ENCODE measurements at places on chromosomes 13 and 19.

- no peak for DNase-seq
These were observed 223.7 kb upstream of the TSHZ3 start for GRCh38 chr19:31572976-31573298.

DNA sequence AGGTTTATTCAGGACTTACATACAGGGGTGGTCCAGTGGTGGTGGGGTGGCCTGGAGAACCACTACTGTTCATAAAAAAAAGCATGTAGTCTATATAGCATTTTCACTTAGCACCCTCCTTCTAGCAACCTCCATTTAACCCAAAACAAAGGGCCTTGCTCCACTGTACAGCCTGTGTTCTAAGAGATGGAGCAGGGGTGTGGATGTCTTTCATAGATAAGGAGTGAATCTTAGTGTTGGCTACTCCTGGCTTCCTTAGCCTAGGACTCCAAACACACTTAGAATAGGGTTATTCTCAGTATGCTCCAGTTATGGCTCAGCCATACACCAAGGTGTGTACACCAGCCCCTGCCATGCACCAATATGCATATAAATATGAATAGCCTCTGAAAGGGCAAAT, 95.2 kb downstream of the ELF1 start:
- DNase-seq = no peak

GRCh38 chr13:19169991-19170390, 11.6 kb downstream of the TUBA3C start:
- DNase-seq = no peak

- no peak for DNase-seq
These were observed 1462.4 kb downstream of the UQCRFS1 start for GRCh38 chr19:27750391-27751043.

DNA sequence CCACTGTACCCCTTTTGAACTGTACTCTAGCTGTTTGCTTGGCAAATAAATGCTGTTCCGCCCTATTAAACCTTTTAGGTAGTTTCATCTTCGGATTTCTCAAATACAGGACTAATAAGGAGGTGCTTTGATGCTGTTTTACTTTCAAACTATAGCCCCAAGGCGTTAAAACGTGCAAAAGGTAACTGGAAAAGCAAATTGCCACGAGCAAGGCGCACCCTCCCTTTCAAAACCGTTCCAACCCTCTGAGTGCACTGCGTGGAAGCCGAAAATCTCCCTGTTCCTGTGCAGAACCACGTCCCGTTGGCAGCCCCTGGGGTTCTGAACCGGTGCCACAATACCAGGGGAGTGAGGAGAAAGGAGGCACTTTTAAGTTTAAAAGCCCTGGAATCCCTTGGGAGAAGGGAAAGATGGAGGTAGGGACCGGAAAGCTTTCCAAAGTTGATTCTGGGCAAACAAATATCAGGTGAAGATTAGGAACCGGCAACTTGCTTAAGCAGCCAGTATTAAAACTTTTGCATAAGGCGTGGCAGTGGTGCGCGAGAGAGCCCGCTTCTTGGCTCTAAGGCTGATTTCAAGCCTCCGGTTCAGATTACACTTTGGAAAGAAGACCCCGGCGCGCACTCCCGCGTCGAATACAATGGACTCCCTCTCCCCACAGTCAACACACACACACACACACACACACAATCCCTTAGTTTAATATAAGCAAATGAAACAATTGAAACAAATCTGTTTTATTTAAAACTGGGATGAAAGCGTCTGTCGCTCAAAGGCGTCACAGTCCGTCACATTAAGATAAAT, 9.5 kb downstream of the POU4F1 start:
- no peak for DNase-seq

- no peak for DNase-seq
These were observed 27.5 kb upstream of the ANKRD10 start for GRCh38 chr13:110942248-110942981.

GRCh38 chr13:33863188-33863789, 45.3 kb downstream of the RFC3 start:
- no peak for DNase-seq

- no peak for DNase-seq
These were observed 7.5 kb upstream of the CTXN1 start for GRCh38 chr19:7933411-7933810.

DNA sequence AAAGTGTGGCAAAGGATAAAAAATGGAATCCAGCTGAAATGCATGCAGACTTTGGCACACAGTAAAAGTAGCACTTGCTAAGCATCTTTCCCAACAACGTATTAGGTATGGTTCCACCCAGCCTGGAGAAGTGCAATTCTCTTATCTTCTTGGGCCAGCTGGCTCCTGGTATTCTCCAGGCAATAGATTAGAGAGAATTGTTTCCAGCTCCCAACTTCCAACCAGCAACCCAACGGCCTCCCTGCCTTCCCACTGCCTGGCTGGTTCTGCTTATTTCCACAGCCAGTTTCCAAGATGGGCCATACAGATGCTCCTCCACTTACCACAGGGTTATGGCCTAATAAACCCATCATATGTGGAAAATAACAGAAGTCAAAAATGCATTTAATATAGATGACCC, 133.4 kb downstream of the OXGR1 start:
- DNase-seq = no peak

DNA sequence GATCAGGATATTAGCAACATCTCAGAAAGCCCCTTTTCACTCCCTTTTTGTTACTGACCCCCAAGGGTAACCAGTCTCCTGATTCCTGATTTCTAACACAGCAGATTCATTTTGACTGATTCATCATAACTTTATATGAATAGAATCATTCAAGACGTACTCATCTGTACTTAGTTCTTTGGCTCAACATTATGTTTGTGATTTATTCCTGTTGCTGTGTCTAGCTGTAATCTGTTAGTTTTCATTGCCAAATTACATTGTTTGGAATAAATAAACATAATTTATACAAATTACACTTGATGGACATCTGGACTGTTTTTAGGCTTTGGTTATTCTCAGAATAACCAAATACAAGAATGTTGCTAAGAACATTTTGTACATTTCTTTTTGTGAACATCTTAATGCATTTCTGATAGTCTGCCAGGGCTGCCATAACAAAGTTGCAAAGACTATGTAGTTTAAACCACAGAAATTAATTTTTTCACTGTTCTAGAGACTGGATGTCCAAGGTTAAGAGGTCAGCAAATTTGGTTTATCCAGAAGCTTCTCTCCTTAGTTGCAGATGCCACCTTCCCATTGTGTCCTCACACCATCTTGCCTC, 62.8 kb upstream of the EDNRB start:
- DNase-seq = no peak

DNA sequence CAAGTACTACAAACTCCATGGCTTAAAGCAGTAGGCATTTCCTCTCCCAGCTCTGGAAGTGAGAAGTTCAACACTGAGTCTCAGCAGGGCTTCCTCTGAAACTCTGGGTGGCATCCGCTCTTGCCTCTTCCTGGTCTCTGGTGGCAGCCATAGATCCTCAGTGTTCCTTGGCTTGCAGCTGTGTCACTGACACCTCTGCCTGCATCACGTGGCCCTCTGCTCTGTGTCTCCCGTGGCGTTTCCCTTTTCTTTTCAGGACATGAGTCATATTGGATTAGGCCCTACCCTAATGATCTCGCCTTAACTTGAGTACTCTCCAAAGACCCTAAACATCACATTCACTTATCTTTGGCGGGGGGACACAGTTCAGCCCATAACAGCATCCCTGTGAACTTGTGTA, 466.7 kb downstream of the MYO16 start:
- DNase-seq = no peak

DNA sequence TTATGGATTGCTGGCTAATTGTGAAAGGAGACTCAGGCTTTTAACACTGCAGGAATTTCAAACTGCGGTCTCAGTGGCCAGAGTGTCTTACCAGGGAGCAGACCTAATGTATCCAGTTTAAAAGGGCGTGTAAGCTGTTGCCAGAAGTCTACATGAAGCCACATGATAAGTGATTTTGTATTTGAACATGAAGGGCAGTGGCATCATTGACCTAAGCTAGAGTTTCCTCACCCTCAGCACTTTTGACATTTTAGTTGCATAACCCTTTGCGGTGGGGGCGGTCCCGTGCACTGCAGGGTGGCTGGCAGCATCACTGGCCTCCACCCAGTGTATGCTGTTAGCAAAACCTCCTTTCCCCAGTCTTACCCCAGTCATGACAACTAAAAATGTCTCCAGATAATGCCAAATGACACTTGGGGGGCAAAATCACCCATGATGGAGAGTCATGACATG, 23.7 kb upstream of the GPR18 start:
- no peak for DNase-seq

- DNase-seq = no peak
These were observed 27.1 kb downstream of the ATP11A start for GRCh38 chr13:112716841-112717520.

- no peak for DNase-seq
These were observed 245.1 kb downstream of the KCTD12 start for GRCh38 chr13:76641056-76641455.

GRCh38 chr13:108315991-108316390, 46.5 kb downstream of the TNFSF13B start:
- DNase-seq = no peak

GRCh38 chr13:30113551-30113950, 193.8 kb downstream of the KATNAL1 start:
- no peak for DNase-seq

- no peak for DNase-seq
These were observed 6.5 kb downstream of the HIF3A start for GRCh38 chr19:46303322-46303690.

- DNase-seq = no peak
These were observed 114.8 kb upstream of the TDRD3 start for GRCh38 chr13:60282186-60282585.

- peak; percentile 64 for DNase-seq
These were observed 872 bp downstream of the HOMER3 start for GRCh38 chr19:18939922-18940768.

DNA sequence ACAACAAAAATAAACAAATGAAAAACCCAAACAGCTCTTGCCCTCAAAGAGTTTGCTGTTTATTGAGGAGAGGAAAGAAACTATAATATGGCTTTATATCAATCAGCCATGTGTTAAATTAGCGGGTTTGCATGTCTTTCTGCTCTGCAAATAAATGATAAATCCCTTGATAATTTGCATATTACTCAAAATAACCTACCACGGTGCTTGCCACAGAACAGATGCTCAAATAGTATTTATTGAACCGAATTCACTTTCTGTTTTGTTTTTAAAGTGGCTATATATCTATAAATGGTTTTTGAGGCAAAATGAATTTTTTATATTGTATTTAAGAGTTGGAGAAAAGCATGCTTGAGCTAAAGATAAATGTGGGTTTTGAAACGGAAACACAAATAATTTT, 428.1 kb downstream of the ITGBL1 start:
- no peak for DNase-seq

GRCh38 chr13:80030491-80030890, 310.4 kb downstream of the SPRY2 start:
- DNase-seq = peak; percentile 42

- DNase-seq = peak; percentile 89
These were observed 16.0 kb upstream of the SEMA6B start for GRCh38 chr19:4575267-4576015.

GRCh38 chr13:113598081-113598410, 13.5 kb downstream of the TFDP1 start:
- DNase-seq = no peak

DNA sequence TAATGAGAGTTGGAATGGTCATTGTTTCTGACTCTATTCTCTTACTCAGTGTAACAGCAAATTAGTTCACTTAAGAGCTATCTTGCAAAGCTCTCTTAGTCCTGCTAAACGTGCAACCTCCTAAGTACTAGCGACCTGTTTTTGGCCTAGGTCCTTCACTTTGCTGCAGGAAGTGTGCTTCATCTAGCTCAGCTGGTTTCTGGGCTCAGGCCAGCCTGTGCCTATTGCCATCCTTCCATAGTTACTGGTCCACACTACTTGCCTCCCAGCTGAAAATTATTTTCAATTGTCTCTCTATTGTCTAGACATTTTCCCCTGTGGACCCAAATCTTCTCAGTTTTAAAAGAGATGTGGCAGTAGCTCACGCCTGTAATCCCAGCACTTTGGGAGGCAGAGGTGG, 561.3 kb downstream of the FGF9 start:
- no peak for DNase-seq

GRCh38 chr19:39031368-39032062, 834 bp downstream of the FBXO27 start:
- peak; percentile 98 for DNase-seq

GRCh38 chr13:113367020-113367560, 3.2 kb upstream of the GRTP1 start:
- no peak for DNase-seq

- DNase-seq = peak; percentile 85
These were observed 3.9 kb upstream of the TTC9B start for GRCh38 chr19:40221858-40222619.

DNA sequence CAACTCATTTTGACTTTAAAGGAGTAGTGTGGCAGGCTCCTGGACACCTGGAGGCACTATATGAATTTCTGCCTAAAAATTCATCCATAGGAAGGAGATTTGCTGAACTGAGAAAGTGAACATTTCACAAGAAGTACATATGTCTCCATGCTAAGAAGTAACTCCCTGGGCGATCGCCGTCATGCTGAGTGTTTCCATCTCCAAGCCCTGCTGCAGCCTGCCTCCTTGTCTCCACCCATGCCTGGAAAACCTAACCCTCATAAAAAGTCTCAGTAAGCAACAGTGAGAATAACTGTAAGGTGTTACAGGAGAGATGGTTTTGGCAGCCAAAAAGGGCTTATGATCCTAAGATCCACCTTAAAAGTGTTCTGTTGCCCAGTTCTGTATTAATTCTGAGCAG, 251.3 kb downstream of the SHISA2 start:
- no peak for DNase-seq
